ENCODE measurements at places on chromosomes 1 and 21.

DNA sequence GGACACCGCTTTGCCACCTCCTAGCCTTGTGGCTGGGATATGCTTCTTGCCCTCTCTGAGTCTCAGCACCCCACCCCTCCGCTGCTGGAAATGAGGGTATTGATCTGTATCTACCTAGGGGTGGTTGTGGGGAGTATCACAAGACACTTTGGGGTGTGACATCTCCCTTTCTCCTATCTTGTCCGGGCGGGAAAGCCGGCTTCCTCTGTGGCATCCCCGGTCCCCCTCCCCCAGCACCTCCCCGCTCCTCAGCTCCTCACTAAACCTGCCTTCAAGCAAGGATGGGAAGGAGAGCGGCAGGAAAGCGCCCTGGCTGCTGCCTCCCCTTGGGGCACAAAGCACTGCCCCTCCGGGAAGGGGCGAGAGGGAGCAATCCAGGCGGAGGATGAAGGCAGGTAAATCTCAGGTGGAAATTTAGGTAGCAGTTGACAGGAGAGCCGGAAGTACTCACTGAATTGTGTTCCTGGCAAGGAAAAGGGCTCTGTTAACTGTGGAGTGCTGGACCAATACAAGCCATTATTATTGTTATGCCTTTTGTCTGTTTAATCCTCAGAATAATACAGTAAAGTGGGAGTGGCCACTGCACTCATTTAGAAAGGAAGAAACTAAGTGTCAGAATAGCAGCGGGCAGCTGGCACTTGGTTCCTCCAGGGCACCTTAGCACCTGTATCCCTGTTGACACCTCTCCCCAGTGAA, 49.0 kb upstream of the LRP8 start:
- no peak for DNase-seq

DNA sequence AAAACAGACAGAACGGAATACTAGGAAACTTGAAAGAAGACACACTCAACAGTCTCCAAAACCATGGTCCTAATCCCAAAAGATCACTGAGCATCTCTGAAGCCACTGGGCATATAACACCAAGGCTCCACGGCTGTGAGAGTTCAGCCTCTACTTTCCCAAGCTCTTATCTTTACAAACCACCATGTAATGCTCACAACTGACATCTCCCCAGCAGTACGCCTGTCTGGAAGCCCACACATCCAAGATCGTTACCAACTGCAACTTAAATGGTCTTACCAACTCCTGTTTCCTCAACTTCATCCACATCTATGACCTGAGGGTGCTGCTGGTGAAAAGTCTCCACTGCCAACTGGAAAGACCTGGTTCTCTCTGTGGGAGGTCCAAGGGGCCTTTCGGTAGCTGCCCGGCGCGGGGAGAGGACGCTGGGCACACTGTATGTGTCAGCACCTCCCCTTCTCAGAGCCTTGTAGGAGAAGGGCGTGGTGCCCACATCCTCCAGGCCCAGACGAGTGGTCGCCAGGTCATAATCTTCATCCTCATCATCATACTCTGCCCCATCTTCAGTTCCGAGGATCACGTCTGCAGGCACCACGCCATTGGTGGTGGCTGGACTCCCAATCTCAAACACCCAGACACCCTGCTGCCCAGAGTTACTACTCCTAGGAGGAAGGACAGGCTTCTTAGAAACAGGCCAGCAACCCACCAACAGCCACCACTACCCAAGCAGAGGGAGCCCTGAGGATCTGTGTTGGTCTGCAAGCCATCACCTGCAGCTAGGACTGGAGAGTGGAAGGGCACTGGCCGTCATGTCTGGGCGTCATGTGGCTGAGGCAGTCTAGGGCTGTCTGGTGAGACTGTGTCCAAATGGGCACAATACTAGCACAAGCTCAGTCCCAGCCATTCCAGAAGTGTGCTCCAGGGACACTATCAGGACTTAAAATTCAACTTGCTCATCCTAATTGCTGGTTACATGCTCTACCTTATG, 23.0 kb downstream of the NID1 start:
- DNase-seq, result no peak

- no peak for DNase-seq
Measured at GRCh38 chr1:12591267-12591938, 26.6 kb downstream of the DHRS3 start.

GRCh38 chr1:107486349-107486748, 345.5 kb downstream of the NTNG1 start:
- DNase-seq, result no peak

- no peak for DNase-seq
Measured at GRCh38 chr1:7463526-7463925, 307.6 kb upstream of the VAMP3 start.

DNA sequence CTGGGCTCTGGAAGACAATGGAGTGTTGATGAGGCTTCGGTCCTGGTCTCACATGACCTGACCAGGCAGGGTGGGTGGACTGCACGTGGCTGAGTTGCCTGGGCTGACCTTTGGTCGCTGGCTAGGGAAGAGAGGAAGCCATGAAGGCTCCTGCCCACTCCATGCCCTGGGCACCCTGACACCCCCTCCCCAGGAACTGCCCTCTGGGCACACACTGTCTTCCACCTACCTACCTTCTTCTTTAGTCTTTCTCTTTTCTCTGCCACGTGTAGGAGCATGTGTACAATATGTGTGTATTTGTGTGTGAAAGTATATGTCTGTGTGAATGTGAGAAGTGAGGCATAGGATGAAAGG, 15.1 kb downstream of the POU3F1 start:
- DNase-seq, result no peak

DNA sequence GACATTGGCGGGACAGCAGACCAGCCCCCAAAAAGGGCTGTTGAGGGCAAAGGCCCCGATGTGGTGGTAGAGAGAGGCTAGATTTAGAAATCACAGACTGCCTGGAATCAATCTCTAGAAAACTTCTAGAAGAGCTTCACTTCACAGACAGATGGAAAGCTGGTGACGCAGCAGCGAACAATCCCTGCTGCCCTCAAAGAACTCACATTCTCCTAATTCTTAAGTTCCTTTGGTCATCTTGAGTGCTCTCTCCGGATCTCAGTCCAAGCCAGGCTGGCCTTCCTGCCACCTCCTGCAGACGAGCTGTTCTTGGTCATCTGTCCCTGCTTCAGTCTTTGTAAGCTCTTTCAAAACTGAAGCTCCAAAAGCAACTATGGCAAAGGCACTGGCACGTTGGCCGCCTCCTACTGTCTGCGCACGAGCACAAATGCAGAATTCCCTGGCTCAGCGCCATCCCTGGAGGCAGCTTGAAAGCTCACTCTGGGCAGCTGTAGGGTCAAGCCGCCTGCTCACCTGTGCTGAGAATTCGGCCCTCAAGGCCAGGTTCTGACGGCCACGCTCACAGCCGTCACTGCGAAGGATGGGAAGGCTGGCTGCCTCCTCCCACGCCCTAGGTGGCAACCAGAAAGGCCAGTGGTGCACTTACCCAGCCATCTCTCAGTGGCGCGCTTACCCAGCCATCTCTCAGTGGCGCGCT, 110.6 kb downstream of the NPHP4 start:
- no peak for DNase-seq

DNA sequence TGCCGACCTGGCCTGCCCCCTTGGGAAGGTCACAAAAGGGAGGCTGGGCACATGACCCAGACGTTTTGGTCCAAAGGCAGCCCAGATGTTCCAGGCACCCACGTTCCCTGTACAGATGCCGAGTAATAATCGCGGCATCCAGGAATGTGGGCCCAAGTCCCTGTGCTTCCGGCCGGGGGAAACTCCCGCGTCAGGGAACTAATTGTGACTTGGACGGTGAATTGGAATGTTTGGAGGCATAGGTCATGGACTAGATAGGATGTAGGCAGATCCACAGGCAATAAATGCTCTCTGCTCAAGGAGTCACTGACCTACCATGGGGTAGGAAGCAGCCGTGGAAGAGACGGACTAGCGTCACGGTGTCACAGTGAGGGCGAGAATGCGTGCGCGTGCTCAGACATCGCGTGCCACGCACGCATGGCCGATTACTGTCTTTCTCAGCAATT, 178.4 kb downstream of the DUSP10 start:
- no peak for DNase-seq

DNA sequence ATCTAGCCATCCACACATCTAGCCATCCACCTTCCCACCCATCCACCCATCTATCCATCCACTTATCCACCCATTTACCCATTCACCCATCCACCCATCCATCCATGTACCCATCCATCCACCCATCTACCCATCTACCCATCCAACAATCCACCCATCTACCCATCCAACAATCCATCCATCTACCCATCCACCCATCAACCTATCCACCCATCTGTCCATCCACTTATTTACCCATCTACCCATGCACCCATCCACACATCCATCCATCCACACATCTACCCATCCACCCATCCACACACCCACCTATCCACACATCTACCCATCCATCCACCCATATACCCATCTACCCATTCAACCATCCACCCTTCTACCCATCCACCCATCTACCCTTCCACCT, 238.4 kb downstream of the DYRK1A start:
- DNase-seq, result no peak

DNA sequence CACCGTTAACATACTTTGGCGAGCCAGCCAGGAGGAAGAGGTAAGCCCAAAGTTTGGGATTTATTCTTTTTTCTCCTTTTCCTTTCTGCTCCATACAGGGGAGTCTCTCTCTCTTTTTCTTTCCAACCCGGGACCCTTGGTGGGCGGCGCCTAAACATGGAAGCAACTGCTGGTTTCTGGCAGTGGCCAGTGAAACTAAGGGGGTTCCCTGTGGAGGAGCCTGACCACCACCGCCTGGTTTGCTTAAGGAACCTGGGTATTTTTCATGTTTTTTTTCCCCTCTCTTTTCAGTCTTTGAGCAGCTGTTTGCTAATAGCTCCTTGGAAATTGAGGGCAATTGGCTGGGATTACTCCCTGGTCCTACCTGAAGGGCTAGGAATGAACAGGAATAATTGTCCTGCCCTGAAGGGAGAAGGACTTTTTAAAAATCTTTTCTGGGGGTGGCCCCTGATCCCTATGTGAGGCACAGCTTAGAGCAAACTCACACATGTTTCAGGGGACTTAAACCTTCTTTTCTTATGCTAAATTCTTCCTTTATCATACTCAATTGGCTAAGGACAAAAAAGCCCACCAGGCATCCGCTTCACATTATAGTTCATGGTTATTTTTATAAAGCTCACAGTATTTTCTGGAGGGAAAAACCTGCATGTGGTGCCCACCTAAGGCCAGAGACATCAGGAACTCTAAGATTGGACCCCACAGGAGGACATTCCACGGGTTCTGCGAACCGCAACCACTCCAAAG, 61.3 kb upstream of the PLD5 start:
- no peak for DNase-seq

DNA sequence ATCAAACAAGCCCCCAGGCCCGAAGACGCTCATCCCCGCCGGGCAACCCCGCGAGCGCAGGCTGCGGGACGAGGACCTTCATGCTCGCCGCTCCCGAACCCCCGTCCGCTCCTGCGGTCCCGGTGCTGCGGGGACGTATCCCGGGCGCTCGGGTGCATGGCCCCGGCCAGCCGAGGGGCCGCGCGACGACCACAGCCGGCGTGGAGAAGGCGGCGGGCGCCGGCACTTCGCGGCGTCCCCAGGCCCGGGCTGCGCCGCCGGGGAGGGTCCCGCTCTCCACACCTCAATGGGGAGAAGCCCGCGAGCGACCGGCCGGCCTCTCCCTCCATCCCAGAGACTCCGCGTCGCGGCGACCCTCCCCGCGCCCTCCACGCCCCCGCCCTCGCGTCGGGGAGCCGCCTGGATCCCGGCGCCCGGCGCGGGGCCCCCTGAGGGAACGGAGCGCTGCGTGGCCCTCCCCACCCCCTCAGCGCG, 401 bp downstream of the ERRFI1 start:
- DNase-seq, result no peak

GRCh38 chr1:94395748-94396309, 22.4 kb upstream of the ABCD3 start:
- no peak for DNase-seq

GRCh38 chr21:42360317-42360716, 6.0 kb downstream of the TFF1 start:
- DNase-seq, result no peak

DNA sequence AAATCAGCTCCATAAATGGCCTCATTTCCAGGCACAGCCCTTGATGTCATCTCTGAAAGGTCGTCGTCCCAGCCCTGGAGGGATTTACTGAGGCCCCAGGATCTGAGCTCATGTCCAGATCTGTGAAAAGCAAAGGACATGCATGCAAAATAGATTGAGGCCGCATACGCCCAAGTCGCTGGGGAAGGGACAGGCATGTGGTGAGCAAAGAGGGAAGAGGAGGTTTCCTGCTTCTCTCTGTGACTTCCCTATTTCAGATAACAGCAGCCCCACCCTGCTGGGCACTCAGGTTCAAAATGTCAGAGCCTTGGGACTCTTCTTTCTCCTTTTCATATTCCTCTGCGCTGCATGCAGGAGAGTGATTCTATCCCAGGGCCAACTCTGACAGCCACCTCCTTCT, 197.2 kb downstream of the ADSS2 start:
- no peak for DNase-seq

- no peak for DNase-seq
Measured at GRCh38 chr1:184387069-184387475, 243 bp downstream of the C1orf21 start.

GRCh38 chr1:184418652-184419349, 32.0 kb downstream of the C1orf21 start:
- DNase-seq, result no peak

DNA sequence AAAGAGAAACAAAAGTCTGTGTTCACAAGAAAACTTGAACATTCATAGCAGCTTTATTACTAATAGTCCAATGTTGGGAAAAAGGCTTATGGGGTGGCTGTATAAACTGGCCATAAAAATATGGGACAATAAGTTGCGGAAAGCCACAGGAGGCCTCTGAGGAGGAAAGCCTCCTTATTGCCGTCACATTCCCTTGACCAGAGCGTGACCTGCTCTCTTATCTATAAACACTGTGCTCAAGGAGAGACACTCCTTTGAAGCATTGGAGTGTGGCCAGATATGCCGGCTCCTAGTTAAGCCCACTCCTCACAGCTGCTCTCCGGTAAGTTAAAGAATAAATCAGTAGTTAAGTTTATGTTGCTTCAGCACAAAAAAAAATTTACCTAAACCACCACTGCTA, 19.7 kb downstream of the OR6Y1 start:
- no peak for DNase-seq

GRCh38 chr1:222454186-222454585, 93.7 kb downstream of the HHIPL2 start:
- peak; percentile 26 for DNase-seq

DNA sequence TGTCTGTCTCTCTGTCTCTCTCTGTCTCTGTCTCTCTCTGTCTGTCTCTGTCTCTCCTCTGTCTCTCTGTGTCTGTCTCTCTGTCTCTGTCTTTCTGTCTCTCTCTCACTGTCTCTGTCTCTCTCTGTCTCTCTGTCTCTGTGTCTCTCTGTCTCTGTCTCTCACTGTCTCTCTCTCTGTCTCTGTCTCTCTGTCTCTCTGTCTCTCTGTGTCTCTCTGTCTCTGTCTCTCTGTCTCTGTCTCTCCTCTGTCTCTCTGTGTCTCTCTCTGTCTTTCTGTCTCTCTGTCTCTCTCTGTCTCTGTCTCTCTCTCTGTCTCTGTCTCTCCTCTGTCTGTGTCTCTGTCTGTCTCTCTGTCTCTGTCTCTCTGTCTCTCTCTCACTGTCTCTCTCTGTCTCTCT, 873 bp upstream of the COL6A1 start:
- DNase-seq, result no peak

DNA sequence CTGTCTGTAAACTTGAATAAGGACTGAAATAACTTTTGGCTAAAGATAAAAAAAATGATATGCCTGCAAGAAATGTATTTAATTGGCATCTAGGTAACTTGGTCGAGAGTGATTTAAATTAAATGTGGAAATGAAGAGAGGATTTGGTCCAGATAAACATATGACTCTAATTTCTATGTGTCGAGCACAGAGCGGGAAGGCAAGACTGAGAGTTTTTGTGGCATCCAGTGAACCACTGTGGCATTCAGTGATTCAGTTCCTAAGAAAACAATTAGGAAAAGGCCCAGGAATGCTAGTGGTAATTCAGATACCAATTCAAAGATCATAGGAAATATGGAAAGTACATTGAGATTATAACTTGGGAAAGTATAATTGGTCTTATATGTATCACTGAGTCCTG, 39.6 kb downstream of the PDE4B start:
- DNase-seq, result no peak

All from right hindlimb (tissue), 1 donor.